GM03348 (cell line): ENCODE measurements at places on chromosomes 5 and 9.

DNA sequence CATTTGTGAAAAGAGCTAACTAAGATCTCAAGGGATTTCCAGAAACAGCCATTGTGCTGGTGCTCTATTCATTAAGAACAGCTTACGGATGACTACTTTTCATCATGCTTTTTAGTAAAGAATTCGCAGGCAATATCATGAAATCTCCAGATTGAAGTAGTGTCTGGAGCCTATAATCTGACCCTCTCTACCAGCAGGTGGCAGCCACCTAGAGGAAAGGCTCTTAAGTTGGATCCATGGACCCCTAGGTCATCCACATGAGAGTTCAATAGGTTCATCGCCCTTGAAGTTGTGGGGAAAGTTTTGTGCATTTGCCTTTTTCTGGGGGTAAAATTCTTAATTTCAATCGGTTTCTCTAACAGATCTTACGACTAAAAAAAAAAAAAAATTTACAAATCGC, 82.3 kb downstream of the SLC1A3 start:
- DNase-seq: no peak

GRCh38 chr5:126514131-126514557, 80.9 kb downstream of the ALDH7A1 start:
- DNase-seq: no peak

- no peak for DNase-seq
Measured at GRCh38 chr9:94639999-94640376, 670 bp upstream of the FBP1 start.

- DNase-seq: no peak
Measured at GRCh38 chr5:136030956-136031611, 2.3 kb downstream of the TGFBI start.

- DNase-seq: no peak
Measured at GRCh38 chr5:40780199-40780598, 18.0 kb downstream of the PRKAA1 start.

DNA sequence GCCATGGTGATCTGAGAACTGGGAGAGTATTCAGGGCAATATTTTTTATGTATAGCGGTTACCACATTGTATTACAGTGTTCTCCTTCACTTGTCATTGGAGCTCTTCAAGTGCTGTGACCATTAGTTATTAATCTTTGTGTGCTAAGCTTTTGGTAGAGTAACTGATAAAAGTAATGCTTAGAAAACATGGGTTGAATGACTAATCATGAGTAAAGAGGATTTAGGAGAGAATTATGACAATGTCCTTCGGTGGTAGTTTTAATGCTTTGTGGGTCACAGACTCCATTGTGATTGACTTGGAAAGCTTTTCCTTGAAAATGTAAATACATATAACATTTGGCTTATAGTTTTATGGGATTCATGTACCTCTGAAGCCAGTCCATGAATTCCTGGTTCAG, 21.4 kb downstream of the TGFBR1 start:
- no peak for DNase-seq
